ENCODE measurements at places on chromosomes 12 and 14.

- no peak for DNase-seq
These were observed 39.2 kb upstream of the P2RX7 start for GRCh38 chr12:121093487-121093891.

DNA sequence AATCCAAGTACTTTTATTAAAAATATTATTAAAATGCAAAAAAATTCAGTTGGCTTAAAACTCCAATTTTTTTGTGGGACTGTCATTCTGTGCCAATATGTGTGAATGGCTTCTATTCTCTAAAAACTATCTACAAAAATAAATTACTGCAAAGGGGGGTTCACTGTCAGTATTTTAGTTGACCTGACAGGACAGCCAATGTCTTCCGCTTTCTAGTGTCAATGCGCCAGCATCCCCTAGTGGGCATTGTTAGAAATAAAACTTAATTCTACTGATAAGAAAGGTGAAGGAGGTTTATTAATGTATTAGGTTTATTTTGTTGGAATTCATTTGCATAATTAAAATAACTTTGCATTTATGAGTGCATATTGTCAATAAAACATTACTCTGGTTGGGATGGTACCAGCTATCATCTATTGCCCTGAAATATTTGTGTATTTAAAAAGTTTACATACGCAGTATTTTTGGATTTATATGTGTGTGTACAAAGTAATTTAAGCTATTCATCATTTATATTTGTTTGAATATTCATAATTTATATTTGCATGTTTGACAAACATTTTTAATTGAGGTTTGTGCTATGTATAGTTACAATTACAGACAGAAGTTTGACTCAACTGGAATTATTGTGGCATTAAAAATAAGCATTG is 527.2 kb downstream of the FLRT2 start:
- peak; percentile 68 for DNase-seq

GRCh38 chr12:29039013-29039412 is 110.1 kb upstream of the FAR2 start:
- no peak for DNase-seq

DNA sequence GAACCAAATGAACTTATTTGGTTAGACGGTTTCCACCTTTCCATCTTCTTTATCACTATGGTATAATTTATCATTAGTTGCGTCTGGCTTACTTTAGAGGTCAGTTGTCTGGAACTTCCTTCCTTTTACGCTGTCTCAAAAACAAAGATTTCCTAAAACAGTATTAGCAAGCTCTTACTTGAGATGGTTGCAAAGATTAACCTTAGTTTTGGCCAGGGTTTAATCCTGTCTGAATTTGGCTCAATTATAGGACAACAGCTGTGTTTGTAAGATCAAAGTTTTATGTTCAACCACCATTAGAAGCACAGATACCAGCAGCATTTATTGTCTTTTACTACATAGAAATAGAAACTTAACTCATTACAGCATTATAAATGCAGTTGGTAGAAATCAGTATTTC is 7.9 kb upstream of the WASHC3 start:
- DNase-seq, result no peak

DNA sequence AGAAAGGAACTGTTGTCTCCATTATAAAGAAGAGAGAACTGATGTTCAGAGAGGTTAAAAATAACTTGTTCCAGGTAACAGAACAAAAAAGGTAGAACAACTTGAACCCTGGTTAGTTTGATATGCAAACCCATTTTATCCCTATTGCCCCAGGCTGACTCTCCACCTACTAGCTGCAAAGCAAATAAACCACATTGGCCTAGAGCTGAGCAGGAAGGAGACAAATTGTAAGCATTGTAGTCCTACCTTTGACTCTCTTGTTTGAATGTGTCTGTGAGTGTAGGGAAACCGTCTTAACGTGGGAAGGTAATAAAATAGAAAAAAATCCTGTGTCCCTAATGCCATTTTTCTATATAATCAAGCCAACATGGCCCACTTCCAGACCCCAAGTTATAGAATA is 126.4 kb downstream of the CCER1 start:
- DNase-seq, result no peak

DNA sequence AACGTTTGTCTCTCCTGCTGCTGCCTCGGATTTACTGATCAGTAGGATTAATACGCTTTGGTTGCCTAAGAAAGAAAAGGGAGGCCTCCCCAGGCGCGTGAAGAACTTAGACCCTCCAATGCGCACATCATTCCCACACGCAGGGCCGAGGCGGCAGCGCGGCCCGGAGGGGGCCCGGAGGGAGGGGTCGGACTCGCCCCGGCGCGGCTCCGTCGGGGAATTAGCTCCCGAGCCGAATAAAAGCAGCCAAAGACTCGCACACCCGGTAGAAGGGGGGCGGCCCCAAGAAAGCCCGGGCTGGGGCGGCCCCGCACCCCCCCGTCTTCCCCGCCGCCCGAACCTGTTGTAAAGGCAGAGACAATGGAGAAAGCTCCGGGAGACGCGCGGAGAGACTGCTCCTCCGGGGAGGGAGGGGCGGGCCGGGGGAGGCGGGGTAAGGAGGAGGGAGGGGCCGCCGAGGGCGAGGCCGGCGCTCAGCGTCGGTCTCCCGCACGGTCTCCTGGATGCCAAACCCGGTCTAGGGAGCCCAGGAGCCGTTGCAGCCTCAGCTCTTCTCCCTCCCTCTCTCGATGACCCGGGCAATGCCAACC is at the start of gene NELL2:
NELL2 (minus strand) TSS at position 362 of the 590 bp plus-strand sequence. CDS start 446 bp downstream, outside the sequence.
- DNase-seq, result no peak

DNA sequence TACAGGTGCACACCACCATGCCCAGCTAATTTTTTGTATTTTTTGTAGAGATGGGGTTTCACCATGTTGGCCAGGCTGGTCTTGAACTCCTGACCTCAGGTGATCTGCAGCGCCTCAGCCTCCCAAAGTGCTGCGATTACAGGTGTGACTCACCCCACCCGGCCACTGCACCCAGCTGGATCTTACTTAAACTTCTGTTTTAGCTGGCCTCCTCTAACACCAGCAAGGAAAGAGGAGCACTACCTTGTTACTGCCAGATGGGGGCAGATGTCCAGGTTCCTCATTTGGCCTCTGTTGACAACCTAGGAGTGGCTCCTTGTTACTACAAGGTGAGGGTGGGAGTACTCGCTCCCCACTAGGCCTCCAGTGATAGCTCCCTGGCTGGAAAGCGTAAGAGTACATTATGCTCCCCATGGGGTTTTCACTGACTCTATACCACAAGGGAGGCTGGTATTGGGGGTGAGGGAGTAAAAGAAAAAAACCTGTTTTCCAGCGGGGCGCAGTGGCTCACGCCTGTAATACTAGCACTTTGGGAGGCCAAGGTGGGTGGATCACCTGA is 13.2 kb upstream of the ARF6 start:
- DNase-seq, result peak; percentile 83

GRCh38 chr14:106062502-106063272 is 536.3 kb downstream of the TMEM121 start:
- no peak for DNase-seq

DNA sequence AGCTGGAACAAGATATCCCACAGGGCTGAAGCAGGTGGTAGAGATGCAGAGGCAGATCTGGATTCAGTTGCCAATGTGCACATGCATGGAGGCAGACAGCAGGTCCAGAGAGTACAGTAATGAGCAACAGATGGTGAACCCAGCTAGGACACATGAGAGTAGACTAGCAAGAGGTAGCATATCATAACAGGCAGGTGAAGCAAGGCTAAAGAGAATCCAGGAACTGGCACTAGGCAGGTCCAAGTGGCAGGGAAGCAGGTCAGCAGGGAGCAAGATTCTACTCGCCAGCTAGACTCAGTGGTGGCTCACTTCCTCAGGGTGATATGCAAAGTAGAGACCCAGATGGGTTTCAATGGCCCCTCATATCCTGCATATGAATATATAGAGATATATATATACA is 15.3 kb upstream of the MYF6 start:
- DNase-seq, result no peak

GRCh38 chr14:71122866-71123565 is 215.8 kb downstream of the PCNX1 start:
- DNase-seq, result no peak

DNA sequence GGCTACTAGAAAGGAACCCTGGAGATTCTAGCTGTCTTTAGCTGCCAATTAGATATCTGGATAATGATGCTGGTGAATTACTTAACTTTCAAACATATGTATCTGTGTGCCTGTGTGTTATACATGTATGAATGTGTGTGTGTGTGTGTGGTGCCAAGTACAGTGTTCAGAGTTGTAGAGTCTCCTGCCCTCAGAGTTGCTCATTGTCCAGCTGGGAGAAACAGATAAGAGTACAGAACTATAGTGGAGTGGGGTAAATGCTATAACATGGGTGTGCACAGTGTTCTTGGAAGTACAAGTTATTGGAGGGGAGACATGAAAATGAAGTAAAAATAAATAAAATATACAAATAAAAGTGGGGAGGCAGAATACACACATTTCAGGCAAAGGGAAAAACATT is 23.6 kb upstream of the ADAM20 start:
- DNase-seq, result no peak

DNA sequence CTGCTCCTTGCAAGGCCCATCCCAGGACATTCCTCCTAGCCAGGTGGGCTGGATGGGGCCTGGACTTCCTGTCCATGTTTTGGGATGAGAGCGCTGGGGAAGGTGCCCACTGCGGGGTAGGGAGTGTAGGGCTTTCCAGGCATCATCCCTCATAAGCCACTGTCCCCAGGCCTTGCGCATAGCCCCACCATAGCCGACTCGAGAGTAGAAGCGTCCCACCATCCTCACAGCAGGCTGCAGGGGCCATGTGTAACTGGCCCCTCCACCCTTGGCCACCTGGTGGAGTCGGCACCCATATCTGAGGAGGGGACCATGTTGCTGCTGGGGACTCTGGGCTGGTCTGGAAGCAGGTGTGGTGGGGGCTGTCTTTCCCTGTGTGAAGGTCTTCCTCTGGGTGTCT is 30.5 kb downstream of the SH2B3 start:
- DNase-seq, result no peak

GRCh38 chr14:33509454-33509853 is 441.4 kb downstream of the EGLN3 start:
- DNase-seq, result no peak

GRCh38 chr12:2322554-2323120 is 269.9 kb downstream of the CACNA1C start:
- no peak for DNase-seq

GRCh38 chr14:32007755-32008362 is 69.2 kb upstream of the ARHGAP5 start:
- DNase-seq, result no peak

GRCh38 chr12:103326190-103326589 is 169.6 kb downstream of the C12orf42 start:
- DNase-seq, result peak; percentile 5

DNA sequence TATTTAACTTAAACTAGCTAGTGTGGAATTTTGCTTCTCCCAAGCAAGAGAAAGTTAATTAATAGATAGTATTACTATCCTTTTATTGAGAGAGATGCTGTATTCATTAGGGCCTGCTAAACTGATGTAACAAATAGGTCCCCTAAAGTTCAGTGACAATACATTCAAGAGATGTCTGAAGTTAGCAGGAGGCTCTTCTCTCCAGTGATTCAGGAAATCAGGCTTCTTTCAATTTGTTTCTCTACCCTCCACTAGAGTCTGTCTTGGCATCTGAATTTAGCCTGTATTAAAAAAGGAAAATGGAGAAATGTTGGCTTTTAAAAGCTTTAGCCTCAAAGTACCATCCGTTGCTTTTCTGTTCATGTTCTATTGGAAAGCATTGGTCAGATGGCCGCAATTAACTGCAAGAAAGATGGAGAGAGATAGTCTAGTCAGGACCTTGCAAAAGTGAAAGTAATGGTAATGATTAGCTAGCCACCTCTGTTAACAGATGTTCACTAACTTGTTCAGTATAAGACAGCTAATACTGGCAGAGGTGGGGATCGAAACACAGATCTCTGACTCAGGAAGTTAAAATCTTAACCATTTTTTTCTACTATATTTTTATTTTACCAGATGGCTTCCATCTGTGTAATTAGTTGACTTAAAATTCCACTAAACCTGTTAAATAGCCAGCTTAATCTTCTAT is 786.8 kb downstream of the TMTC2 start:
- no peak for DNase-seq

DNA sequence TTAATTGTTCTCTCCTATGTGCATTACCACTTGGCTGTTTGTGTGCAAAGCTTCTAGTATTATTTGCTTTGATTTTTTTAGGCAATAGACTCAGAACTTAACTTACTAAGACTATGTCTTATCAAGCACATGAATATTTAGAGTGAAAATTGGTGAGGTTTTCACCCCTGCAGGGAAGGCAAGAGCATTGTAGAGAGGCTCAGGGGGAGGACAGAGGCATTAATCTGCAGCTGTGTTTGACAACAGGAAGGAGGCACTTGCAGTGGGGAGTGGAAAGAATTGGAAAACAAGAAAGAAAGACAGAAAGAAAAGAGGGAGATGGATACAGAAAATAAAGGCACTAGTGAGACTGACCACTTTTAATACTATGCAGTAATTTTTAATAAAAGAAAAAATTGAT is 431.6 kb downstream of the PDZRN4 start:
- DNase-seq, result no peak

GRCh38 chr12:25106818-25107217 is 88.1 kb downstream of the DNAI7 start:
- DNase-seq, result no peak

DNA sequence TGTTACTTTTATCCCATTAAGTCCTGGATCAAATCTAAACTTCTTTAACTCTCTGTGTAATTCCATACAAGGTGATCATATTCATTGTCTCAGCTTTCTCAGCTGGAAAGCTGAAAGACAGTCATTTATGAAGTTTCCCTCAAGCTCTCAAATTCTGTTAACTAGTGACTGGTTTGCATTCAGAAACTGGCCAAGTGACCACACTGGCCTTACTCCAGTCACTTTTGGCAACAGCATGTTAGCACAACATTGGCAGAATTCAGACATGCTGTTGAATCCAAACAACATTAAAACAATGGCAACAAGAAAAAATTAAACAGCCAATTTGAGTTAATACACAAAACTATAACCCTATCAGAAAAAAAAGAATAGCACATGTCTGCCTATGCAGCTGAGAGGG is 343.3 kb downstream of the MDGA2 start:
- DNase-seq, result no peak

- DNase-seq, result no peak
These were observed 261 bp upstream of the MLH3 start for GRCh38 chr14:75051556-75051899.

DNA sequence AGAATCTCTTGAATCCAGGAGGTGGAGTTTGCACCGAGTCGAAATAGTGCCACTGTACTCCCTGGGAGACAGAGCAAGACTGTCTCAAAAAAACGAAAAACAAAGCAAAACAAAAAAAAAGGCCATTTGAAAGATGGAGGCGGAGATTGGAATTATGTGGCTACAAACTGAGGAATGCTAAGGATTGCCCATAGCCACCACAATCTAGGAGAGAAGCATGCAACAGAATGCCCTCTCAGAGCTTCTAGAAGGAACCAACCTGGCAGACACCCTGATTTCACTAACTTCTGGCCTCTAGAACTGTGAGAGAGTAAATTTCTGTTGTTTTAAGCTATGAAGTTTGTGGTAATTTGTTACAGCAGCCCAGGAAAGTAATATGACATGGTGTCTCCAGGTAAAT is 50.1 kb upstream of the LIMA1 start:
- DNase-seq, result no peak
